Left kidney (tissue), 8 donors: ENCODE measurements at places on chromosomes 16 and 17.

DNA sequence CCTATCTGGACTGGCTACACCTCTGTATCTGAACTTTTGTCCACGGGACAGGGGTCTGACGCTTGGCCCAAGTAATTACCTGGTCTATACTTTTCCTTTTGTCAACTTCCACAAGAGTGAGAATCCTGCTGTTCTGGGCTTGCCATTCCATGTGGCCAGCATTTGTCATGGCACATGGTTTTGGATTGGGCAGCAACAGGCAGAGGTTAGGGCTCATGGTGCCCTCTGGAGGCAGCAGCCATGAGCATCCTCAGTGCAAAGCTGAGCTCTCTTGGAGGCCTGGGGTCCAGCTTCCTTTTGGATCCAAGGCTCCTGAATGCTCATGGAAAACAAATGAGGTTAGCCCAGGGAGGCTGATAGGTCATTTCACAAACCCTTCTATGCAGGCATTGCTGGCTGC, 7.5 kb upstream of the EDC4 start:
- no peak for DNase-seq

GRCh38 chr17:42459256-42459800, 650 bp downstream of the ATP6V0A1 start:
- DNase-seq = peak; percentile 41

- no peak for DNase-seq
These were observed 250.1 kb upstream of the RPL38 start for GRCh38 chr17:73953206-73954033.

GRCh38 chr17:35804658-35805192, 4.6 kb upstream of the TAF15 start:
- DNase-seq = peak; percentile 79

GRCh38 chr17:32936894-32937500, 9.0 kb downstream of the TMEM98 start:
- DNase-seq = peak; percentile 87

DNA sequence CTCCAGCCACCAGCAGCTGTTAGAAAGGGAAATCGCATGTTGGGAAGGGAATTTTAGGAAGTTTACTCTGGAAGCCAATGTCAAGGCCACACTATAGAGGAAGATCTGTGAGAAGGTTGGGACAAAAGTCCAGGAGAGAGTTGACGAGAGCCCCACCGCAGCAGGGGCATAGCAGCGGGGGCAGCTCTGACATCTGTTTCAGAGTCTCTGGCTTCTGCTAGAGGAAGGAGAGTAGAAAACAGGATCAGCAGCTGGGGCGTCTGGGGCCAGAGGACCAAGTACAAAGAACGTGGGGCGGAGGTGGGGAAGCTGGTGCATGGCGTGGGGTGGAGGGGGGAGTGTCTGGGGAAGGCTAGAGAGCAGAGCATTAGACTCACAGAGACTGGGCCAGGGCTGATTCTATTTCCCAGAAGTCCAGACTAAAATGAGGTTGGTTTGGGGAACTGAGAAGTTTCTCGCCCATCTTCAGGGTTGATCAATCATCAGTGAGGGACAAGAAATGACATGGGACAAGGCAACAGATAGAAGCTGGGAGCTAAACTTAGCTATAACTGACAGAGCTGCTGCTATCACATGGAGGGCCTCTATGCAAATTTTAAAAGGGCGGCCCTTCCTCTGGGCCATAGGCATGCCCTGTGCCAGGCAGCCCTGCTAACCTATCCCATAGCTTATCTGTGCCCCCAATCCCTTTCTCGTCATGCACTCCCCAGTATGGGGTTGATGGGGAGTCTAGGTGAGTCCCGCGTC, 1.2 kb downstream of the RABEP2 start:
- DNase-seq = no peak

GRCh38 chr16:66948134-66948836, 12.8 kb upstream of the CES3 start:
- no peak for DNase-seq

GRCh38 chr17:36601303-36602029, at the start of gene MRM1:
Gene MRM1, plus strand, starts transcription at chr17:36601583. Its CDS starts 228 bp downstream, at chr17:36601811.
- peak; percentile 88 for DNase-seq

GRCh38 chr16:4656221-4656620, 31.6 kb downstream of the MGRN1 start:
- no peak for DNase-seq

GRCh38 chr16:26605626-26606271, 461.0 kb upstream of the C16orf82 start:
- no peak for DNase-seq

GRCh38 chr17:34645594-34645993, 66.2 kb downstream of the TMEM132E start:
- DNase-seq = peak; percentile 69

- no peak for DNase-seq
These were observed 20.1 kb downstream of the MINK1 start for GRCh38 chr17:4853208-4853671.

DNA sequence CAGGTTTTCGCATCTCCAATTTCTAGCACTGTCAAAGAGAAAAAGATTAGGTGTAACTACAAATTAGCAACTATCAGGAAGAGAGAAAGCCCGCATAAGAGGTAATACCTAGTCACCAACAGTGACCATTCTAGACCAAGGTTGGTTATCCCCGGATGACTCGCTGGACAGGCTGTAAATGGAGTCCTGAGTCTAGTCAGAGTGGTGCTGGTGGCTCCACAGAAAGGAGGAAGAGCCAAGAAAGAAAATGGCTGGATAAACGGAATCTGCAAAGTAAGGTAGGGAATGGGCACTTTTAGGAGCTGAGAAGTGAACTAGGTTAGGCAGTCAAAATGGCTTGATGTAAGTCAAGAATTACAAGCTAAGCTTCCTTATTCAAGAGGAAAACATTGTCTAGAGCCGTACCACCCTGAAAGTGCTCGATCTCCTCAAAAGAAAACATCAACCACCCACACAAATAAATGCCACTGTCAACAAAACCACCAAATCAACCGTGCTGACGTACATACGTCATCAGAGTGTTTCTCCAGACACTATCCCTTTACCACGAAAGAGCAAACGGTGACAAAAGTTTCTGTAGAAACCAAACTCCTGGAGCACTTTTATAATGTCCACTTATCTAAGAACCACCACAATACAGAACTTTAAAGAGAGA, 2.2 kb downstream of the GSPT1 start:
- no peak for DNase-seq

DNA sequence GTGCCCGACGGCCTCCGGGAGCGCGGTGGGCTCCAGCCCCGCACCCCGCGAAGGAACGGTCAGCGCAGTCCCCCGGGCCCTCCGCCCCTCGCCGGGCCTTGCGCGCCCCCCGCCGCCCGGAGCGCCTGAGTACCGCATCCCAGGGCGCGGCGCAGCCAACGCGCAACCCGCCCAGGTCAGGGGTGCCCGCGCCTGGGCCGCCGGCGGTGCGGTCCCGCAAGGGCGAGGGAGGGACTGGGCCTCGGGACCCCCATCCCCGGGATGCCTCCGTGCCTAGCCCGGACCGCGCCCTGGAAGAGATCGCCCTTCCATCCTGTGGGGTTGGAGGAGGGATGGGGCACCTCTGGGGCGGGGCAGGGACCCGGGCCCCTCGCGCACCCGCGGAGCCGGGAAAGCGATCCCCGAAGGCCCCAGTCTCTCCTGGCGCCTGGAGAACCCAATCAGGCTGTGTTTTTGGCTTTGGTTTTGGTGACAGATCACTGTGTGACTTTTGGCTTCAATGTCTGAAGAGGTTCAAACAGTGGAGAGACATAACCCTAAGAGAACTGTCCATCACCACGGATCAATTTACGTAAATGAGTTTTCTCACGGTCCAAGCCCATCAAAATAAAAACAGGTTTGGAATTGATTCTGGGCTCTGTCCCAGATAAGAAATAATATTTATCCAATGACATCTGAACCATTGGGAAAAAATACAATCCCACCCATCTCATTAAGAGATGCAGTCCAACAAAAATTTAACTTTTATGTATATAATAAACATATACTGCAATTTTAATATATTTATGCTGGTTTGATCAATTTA, 17.8 kb downstream of the ENPP7 start:
- DNase-seq = no peak

- DNase-seq = no peak
These were observed 5.4 kb downstream of the FUS start for GRCh38 chr16:31185339-31185738.

GRCh38 chr16:76373998-76374397, 96.8 kb downstream of the CNTNAP4 start:
- no peak for DNase-seq

GRCh38 chr17:82418001-82418986, at the start of the genes HEXD and OGFOD3:
Gene HEXD, plus strand, starts transcription at chr17:82418347. Its CDS starts 1,453 bp downstream, at chr17:82419800.
Gene OGFOD3, minus strand, starts transcription at chr17:82418586. Its CDS starts 101 bp downstream, at chr17:82418485.
- peak; percentile 87 for DNase-seq

- no peak for DNase-seq
These were observed 7.3 kb downstream of the MFSD6L start for GRCh38 chr17:8791910-8792270.

DNA sequence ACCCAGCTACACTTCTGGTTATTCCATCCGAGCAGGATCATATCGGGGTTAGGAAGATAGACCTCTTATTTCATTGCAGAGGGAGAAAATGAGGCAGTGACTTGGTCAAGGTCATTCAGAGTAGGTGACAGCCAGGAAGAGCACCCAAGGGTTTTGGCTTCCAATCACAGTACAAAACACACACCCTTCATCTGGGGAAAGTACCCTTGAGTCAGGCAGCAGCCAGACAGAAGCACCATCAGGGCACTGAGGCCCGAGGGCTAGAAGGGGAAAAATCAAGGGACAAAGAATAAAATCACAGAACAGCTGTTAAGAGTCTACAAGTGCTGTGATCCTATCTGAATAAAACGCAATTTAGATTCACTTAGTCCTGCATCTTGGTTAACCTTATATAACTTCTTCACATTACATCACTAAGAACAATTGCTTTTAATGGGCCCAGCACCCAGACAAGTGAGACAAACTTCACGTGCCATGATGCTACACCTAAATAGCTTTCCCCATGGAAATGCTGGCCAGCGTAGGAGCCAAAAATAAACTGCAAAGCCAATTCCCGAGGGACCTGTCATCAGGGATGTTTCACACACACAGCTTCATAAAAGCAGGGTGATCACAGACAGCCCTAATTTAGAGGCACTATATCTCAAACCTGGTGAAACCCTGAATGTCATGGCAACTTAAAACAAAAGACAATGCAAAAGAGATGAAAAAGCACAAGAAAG, 4.9 kb downstream of the UBE2O start:
- DNase-seq = no peak

DNA sequence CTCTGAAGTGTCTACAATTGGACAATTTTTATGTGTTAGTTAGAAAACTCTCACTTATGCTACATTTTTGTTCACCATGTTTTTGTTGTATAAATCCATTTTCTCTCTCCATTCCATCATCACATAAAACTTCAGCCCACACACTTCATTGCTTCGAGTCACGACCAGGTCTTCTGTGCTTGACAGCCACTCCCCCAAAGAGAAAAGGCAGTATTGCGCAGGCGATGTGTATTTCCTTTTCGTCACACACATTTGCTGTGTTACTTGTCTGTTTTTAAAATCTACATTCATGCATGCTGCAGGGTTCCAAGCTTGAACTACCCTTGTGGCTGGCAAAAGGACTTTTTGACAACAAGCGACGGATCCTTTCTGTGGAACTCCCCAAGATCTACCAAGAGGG, 10.5 kb downstream of the GINS3 start:
- no peak for DNase-seq

- DNase-seq = no peak
These were observed 12.2 kb downstream of the ZNF75A start for GRCh38 chr16:3317315-3317999.

DNA sequence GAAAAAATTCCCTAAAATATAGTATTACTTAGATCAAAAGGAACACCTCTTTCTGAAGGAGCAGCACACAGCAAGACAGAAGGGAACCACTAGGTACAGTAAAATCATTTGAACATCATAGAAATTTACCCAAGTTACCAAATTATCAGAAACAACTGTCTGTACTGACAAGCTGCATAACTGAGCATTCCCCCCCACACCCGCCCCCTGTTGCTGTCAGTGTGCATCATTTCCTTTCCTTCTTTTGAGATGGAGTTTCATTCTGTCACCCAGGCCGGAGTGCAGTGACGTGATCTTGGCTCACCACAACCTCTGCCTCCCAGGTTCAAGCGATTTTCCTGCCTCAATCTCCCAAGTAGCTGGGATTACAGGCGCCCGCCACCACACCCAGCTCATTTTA, 120.7 kb downstream of the TRIM37 start:
- no peak for DNase-seq

- DNase-seq = peak; percentile 18
These were observed 560 bp downstream of the EFNB3 start for GRCh38 chr17:7705269-7706255.

GRCh38 chr16:10312784-10313724, 72.8 kb upstream of the ATF7IP2 start:
- peak; percentile 63 for DNase-seq

DNA sequence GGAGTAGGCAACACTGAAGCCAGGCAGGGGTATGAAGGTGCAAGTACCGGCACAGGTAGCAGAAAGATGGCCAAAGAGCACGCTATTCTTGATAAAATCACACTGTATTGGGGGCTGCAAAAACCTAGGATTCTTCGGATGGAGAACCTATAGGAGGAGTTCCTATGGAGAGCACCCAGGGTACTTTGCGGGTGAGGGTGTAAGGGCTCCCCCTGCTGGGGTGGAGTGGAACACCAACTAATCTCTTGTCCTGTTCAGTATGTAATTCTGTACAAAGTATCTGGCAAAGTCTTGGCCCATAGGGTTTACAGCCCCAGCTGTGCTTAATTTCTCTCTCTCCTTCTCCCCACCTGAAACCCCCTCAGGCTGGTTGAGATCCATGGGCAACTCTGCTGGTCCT, 393.1 kb upstream of the ASIC2 start:
- DNase-seq = no peak

DNA sequence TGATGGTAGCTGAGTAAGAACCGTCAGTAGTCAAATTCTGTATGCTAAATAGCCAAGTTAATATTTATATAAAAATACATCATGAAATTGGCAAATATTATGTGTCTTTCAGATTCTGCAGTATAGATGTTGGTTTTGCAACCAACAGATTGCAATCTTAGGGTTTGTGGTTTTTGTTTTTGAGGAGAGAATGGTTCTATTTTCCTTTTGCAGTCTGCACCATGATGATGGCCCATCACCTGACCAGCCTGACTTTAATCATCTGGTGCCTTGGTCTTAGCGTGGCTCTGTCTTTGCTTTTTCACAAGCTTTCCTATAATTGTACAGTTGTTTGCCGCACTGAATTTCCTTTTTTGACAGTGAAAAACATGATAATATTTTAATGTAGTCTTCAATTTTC, 50.7 kb downstream of the NUP93 start:
- DNase-seq = no peak

GRCh38 chr17:8122924-8123694, 797 bp downstream of the HES7 start:
- DNase-seq = no peak

- DNase-seq = no peak
These were observed 388.1 kb upstream of the GOT2 start for GRCh38 chr16:59122262-59122537.

DNA sequence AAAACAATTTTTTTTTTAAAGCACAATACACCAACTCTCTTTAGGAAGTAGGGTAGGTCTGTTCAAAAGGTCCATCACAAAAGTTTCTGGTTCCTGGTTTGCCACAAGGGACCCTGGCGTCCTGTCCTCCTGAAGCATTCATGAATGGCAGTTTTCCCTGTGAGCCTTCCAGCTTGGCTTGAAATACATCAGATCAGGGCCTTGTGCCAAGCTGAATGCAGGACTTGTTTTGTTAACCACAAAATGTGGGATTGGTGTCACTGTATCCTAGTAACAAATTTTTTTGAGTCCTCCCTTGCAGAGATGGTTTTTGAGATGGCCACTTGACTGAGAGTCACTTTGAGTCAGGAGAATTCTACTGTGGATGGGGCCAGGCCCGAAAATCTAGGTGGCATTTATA, 3.9 kb downstream of the GNAO1 start:
- DNase-seq = no peak

- DNase-seq = no peak
These were observed 983 bp downstream of the VAT1L start for GRCh38 chr16:77789085-77790008.

GRCh38 chr16:56990407-56991286, 1.3 kb downstream of the NLRC5 start:
- DNase-seq = no peak
